ENCODE measurements at places on chromosomes 5 and 9.

- DNase-seq = no peak
Measured at GRCh38 chr5:137325721-137326120, 173.4 kb downstream of the SPOCK1 start.

DNA sequence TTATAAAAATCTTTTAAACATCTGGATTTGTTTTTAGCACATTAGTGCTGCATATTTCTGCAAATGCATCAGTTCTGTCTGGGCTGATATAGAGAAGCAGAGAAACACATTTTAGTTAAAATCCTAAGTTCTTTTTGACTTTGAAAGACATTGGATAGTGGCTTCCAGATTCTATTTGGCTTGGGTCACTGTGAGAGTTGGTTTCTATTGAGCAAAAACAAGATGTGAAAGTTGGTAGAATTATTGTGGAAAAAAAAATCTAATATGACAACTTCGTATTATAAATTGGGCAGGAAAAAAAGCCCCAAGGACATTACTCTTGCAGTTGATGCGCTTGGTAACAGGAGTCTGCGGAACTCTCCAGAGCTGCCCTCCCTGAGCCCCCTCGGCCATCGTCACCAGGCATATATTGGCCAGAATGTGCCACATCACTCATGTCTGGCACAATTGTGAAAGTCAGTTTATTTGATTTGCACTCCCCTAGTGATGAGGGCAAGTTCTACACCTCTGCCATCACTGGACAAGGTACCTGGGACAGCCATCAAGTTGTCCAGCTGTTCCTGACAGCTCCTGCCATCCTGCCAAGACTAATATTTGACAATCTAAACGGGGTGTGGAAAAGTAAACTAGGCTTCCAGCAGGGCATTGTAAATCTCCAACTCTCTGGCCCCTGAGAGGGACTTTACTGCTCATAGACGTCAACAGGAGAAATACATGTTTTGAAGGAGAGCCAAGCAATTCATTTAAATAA, 334.5 kb downstream of the TENT4A start:
- no peak for DNase-seq

DNA sequence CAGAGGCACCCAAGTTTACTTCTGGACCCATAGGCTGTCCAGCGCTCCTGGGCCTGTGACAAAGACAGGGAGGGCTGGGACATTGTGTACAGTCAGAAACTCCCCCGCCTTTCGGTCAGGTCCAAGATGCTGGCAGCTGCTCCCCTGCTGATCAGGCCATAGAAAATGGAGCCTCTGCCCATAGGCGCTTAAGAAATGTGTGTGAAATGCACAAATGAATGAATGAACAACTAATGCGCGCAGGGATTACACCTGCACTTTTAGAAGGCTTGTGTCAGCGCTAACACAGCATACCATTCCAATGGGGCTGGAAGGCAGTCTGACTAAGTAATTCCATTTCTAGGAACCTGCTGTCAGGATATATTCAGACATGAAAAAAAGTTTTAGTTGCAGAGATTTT, 16.3 kb downstream of the PTPN3 start:
- DNase-seq = no peak

GRCh38 chr5:125197321-125197720, 450.9 kb upstream of the ZNF608 start:
- no peak for DNase-seq

DNA sequence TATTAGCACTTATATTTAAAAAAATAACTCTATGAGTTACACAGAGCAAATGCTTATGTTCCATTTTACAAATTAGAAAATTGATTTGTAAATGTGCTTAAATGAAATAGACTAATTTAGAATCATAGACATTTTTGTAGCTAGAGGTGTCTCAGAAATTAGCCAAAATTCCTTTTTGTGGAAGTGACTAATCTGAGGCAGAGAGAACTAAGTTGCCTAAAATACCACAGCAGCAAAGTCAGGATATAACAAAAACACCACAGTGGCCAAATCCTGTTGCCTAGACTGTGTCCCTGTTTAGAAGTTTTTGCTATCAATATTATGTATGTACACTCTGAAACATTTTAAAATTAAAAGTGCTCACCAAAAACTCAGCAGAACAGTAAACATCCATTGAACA, 18.7 kb downstream of the ADAMTSL1 start:
- DNase-seq = no peak

- DNase-seq = peak; percentile 25
Measured at GRCh38 chr9:13088720-13089427, 190.6 kb downstream of the MPDZ start.

DNA sequence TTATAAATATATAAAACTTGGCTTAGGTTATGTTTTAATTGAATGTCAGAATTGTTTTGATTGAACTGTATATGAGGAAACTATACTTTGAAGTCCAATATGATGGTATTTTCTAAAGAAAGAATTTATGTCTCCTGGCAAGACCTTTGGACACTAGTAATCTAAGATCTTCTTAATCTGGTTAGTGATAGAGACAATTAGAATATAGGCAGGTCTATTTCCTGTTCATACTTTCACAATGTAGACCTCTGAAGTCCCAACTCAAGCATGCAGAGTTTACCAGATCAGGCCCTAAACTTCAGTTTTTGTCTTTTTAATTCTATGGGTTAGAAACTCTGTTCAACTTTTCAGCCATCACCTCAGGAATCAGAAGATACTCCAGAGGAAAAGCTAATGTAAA, 6.9 kb upstream of the TMEM161B start:
- no peak for DNase-seq

DNA sequence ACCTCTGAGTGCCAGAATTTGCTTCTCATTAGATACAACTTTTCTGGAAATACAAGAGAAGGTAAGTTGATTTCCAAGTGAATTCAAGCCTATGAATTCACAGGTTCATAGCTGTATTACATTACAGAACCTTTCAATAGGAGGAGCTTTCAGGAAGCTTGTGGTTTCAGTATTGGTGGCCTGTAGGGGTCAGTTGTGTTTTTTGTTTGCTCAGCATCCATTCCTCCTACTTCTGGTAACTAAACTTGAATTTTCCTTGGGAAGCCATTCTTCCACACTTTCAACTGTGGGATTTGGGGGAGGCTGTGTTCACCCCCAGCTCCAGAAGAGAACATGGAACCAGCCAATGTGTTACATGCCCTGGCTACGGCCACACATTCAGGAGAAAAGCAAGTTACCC, 5.6 kb upstream of the CYSTM1 start:
- peak; percentile 7 for DNase-seq

- DNase-seq = no peak
Measured at GRCh38 chr5:109533751-109534272, 124.0 kb upstream of the PJA2 start.

GRCh38 chr9:31210978-31211570, 1173.4 kb upstream of the ACO1 start:
- peak; percentile 27 for DNase-seq

DNA sequence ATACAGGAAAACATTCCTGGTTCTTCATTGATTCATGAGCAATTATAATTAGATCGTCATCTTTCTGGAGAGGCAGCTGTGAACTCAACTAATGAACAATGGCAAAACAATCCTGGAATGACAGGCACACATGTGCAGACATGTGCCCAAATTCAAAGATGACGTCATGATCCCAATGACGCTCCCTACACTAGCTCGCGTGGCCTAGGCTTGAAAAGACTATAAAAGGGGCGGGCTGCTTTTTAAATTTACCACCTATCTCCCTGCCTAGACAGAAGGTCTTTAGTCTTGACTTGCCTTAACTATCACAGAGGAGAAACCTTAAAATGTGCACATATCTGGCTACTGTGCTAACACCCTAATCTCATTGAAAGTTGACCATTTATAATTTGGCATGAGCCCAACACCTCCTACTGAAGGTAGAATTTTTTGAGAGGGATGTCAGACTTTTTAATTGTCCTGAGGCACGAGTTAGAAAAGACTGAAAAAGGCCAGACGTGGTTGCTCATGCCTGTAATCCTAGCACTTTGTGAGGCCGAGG, 88.2 kb downstream of the PRRT1B start:
- DNase-seq = no peak

GRCh38 chr9:111362526-111362925, 32.5 kb upstream of the OR2K2 start:
- no peak for DNase-seq

- DNase-seq = no peak
Measured at GRCh38 chr5:1756481-1756880, 43.2 kb downstream of the MRPL36 start.

DNA sequence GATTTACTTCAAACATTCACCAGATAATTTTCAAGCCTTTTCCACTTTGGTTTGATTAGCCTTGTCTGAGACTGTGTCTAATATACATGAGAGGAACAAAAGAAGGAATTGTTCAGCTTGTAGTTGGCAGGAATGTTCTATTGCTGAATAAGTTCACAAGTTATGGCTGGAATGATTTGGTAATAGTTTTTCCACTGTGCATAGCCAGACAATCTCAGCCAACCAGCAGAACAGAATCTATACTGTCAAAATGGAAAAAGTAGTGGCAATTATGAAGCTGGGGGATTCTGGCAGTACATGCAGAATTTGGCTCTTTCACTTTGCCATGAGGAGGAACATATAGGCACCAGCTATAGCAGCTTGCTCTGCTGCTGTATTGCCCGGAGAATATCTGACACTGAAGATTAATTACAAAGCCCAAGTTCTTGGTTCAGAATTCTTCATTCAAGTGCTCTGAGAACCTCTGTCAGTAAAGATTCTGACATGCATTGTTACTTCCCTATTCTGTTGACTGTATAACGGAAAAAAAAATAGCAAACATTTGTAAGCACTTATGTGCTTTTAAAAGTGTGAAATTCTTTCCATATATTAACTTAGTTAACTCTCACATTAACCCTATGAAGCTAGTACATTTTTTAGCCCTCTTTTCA, 150.6 kb downstream of the PRR16 start:
- no peak for DNase-seq

DNA sequence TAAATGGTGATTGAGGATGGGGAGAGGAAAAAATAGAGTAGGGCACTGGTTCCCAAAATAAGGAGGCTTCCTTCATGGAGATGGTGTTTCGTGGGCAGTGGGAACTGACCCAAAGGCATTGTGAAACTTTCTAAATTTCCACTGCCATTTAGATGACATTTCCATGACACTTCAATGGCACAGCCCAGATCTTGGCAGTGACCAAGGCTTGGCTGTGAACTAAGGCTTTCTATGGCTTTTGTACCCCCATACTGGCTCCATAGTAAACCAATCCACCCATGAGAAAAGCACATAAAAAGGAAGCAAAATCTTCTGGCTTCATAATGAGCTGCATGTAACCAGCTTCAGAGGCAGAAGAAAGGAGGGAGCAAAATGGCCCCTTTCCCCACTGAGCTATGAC, 321.0 kb upstream of the TLE4 start:
- DNase-seq = no peak

- no peak for DNase-seq
Measured at GRCh38 chr9:101578378-101578777, 16.4 kb downstream of the PPP3R2 start.

DNA sequence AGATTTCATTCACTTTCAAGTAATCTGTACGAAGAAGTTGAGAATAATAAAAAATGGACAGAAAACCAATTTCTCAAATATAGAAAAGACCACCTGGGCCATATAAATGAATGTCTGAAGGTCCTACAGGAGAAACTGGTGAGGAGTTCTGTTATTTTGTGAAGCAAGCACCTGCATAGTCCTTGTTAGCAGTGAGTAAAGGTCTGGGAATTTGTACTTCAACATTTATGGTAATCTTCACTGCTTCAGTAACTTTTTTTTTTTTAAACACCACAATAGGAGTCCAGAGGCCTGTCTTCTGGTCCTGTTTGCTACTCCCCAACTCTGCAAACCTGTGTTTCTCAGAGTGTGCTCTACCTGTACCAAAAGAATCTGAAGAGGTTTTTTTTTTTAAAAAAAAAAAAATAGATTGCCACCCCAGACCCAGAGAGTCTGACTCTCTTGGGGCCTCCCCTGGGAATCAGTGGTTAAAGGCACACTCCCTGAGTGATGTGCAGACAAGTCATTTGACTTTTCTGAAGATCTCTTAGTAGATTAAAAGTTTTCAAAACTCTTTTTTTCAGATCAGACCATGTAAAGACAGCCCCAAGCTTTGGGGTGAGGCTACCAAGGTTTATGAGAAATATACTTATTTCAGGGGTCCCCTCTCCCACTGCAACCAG, 55.5 kb downstream of the FAM81B start:
- no peak for DNase-seq

DNA sequence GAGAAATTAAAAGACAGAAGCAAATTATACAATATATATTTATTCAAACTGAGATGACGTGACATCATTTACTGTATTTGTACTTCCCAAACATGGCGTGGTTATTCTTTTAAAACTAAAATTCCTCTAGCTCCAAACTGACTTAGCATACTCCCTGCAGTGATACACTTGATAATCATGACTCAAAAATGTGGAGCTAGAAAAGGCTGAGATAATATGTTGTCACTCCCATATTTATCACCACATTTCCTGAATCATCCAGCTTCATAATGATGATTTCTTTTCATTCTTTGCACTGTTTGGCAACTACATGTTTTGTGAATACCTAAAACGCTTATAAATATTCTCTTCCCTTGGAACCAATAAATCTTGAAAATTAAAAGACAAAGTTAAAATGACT, 341.0 kb downstream of the EBF1 start:
- DNase-seq = no peak

DNA sequence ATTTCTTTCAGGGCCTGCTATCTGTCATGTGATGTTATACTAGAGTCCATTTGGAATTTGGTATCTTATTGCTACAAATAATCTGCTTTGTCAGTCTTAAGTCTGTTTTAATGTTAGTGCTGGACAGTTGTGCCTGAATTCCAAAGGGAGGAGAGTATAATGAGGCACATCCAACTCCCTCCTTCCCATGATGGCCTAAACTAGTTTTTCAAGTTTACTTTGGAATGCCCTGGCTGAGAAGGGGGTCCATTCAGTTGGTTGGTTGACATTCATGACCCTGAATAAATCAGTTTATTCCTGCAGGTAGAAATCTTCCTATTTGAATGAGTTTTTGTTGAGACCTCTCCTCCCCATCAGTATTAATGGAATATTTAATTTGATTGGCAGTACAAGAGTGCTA, 9.4 kb upstream of the LRRTM2 start:
- DNase-seq = no peak

DNA sequence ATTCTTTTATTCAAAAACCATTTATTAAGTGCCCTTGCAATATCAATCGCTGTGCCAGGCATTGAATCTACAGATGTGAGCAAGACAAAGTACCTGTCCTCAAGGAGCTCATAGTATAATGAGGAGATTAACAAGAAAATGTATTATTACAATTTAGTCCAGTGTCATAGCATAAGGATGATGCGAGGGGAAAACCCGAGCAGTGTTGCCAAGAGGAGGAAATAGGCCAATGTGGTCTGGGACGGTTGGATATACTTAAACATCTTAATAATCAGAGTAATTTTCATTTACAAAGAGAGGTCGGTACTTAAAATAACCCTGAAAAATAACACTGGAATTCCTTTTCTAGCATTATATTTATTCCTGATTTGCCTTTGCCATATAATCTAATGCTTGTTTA, 18.5 kb downstream of the CD274 start:
- DNase-seq = no peak

DNA sequence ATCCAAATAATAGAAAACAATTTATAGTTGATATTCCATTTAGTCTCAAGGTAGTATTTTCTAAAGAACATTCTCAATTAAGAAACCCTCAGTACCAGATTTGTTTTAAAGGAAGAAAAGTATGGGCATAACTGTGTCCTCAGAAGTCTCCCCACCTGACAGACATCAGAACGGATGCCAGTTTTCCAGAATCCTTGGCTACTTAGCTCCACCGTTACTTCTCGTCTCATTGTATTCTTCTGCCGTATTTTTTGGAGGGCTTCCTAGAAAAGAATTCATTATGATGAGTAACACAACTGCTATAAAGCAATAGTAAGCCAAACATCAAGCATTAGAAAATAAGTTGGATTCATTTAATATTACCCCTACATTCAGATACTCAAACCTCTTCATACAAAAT, 67.8 kb downstream of the DROSHA start:
- DNase-seq = no peak

GRCh38 chr9:88776717-88777497, 214.4 kb upstream of the S1PR3 start:
- DNase-seq = no peak

Measured in inflammatory macrophage (primary cell).